RKO (cell line): ENCODE measurements at places on chromosomes 11 and 22.
A peak's percentile ranks its signal among the peaks of the same experiment; 100 is the strongest.

- no peak for DNase-seq
These were observed 255.5 kb upstream of the PITPNB start for GRCh38 chr22:28174509-28174908.

- DNase-seq: no peak
These were observed 1.4 kb downstream of the RCE1 start for GRCh38 chr11:66844496-66845142.

DNA sequence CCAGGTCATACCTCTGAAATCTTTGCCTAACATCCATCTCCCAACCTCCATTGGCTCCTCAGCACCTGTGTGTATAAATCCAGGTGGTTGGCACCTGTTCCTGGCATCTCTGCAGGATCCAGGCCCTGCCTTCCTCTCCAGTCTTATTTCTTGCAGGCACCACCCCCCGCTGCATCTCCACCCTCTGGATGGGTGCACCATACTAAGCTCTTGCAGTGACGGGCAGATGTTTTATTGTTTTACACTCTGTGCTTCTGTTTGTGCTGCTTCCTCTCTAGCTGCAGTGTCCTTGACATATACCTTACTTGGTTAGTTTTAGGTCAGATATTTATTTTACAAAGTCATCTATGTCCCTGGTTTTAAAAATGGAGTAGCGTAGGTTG, 102.6 kb downstream of the TBC1D22A start:
- DNase-seq: no peak

- no peak for DNase-seq
These were observed 1.2 kb upstream of the HBD start for GRCh38 chr11:5235364-5236095.

DNA sequence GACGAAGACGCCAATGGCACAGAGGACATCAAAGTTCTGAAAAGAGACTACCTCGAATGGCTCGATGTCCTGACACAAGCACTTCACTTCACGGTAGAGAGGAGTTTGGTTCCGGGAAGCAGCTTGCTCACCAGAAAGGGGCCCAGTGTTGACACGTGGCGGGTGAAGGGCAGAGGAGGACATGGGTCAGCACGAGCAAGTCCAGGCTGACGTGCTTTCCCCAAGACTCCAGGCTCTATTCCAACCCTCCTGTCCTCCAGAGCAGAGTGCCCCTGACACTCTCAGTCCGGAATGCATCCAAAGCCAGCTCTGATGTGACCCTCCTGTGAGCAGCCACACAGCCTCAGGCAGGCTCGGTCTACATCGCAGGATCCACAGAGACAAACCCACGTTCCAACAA, 77.5 kb upstream of the BID start:
- DNase-seq: no peak

DNA sequence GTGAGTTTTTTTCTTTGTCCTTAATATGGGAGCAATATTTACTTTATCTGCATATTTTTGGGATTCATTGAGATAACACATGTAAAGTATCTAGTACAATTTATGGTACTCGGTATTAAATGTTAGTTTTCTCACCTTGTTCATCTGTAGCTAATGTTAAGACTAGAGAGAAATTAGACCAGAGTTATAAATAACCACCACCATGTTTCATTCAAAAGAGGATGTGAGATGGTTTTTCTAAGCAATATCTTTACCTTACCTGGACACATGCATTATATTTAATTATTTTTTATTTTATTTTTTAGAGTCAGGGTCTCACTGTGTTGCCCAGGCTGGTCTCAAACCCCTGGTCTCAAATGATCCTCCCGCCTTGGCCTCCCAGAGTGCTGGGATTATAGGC, 18.4 kb downstream of the ARHGAP42 start:
- DNase-seq: no peak

- DNase-seq: no peak
These were observed 31.9 kb downstream of the PDGFB start for GRCh38 chr22:39212721-39213376.

GRCh38 chr11:78189174-78189724, 530 bp downstream of the USP35 start:
- DNase-seq: peak; percentile 23

GRCh38 chr22:26322179-26322905, 106.7 kb upstream of the ASPHD2 start:
- DNase-seq: peak; percentile 40

- no peak for DNase-seq
These were observed 4.4 kb downstream of the IFT27 start for GRCh38 chr22:36771356-36772063.

- DNase-seq: no peak
These were observed 6.4 kb downstream of the IL10RA start for GRCh38 chr11:117992620-117993019.

DNA sequence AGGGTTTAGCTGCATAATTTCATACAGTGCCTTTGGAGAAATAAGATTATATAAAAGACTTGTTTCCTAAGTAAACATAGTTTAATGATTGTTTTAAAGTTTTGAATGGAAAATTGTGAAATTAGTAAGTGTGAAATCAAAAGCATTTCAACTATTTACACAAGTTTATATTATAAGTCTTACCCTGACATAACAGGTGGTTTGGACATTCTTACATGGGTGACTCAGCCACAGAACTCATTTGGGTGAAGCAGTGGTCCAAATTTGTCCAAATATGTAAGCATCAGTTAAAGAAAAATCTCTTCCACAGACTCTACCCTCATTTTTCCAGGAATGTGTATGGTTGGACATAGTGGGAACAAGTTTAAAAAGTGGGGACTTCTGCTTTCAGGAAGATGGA, 68.0 kb downstream of the USP47 start:
- no peak for DNase-seq

DNA sequence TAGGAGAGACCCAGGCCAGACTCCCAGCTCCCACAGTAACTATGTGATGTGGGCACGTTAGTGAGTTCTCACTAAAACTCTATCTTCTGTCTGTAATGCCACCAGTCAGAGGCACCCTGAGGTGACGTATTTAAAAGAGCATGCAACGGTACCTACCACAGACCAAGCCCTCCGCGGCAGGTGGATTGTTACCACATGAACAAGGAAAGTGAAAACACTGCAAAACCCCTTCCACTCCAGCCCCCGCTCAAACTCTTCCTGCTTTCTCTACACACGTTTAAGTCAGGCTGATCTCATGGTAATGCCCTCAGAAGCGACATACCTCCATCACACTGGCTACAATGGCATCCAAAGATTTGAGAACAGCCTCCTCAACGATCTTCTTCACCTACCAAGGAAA, 36.7 kb downstream of the SERPIND1 start:
- DNase-seq: no peak

- DNase-seq: no peak
These were observed 7.8 kb downstream of the LARGE2 start for GRCh38 chr11:45930031-45930794.

DNA sequence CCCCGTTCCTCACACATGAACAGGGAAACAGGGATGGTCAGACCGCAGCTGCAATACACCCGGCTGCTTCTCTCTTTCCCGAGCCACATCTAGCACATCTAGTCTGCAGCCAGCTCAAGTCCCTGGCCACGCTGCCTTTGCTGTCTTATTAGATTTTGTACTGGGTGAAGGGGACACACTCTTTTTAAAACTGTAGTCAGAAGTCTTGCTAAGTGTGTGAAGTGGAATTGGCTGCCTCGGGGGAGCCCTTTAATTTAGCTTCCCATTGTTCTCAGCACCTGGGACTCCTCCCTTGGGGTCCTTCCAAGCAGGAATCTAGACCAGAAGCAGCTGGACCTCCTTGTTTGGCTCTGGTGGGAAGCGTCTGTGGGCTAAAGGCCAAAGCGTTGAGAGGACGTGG, 420.0 kb downstream of the CTTN start:
- no peak for DNase-seq

- no peak for DNase-seq
These were observed at the start of the genes C11orf21 and TSPAN32 for GRCh38 chr11:2301631-2302305. TSS of gene C11orf21 (minus strand) at chr11:2301918. CDS start at chr11:2301808, 110 bp downstream. TSS of gene TSPAN32 (plus strand) at chr11:2302013. CDS start at chr11:2302150, 137 bp downstream.

DNA sequence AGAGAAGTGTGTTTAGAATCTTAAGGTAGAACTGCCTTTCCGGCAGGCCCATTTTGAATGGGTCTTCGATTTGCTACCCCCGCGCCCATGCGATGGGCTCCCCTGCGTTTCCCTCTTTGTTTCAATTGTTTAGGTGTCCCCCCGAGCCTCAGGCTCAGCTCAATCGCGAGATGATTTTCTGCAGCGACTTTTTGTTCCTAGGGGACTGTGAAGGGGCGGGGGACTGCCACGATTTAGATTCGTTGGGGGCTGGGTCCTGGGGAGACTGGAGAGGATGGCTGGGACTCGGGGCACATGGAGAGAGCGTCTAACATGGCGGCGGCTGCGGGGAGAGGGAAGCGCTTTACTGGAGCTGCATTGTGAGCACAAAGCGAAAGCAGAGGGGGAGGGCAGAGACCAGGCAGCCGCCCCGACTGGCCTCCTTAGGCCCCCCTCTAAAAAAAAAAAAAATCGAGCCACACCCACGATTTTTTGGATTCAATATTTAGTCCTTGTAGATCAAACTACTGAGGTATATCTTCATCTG, 1.7 kb downstream of the CAPRIN1 start:
- peak; percentile 81 for DNase-seq

- no peak for DNase-seq
These were observed 836.4 kb downstream of the TBC1D22A start for GRCh38 chr22:47598864-47599263.

- DNase-seq: no peak
These were observed 161.3 kb upstream of the UBASH3B start for GRCh38 chr11:122494221-122494620.

DNA sequence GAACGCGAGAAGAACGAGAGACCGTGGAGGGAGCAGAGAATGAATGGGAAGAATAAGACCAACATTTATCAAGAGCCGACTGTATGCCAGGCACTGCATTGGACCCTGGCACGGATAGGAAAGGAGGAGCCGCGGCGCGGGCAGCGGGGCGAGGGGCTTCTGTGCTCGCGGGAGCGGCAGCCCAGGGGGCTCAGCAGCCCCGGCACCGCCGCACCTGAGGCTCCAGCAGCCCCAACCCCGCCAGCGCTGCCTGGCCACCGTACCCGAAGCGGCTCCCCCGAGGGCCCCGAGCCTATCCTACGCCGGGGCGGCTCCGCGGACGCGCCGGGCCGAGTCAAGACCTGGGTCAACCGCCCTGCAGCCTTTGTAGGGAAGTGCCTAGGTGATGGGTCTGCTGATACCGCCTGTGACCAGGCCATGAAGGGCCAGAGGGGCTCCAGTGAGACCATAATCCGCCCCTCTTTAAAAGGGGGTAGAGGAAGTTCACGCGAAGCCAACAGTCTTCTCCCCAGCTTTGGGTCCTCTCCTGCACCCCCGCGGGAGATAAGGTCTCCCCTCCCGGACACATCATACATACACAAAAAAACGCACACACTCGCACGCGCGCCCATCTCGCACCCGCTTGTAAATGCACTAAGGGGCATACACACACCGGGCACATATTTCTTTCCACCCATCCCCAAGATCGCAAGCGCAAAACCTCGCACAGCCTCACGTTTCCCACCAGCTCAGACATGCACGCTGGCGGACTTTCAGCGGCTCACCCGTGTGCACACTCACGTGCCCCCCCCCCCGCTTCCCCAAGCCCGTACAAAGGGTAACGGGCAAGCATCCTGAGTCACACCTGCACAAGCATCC, 935 bp upstream of the RTN4RL2 start:
- no peak for DNase-seq

- DNase-seq: no peak
These were observed 16.6 kb upstream of the AMPD3 start for GRCh38 chr11:10438458-10438857.

DNA sequence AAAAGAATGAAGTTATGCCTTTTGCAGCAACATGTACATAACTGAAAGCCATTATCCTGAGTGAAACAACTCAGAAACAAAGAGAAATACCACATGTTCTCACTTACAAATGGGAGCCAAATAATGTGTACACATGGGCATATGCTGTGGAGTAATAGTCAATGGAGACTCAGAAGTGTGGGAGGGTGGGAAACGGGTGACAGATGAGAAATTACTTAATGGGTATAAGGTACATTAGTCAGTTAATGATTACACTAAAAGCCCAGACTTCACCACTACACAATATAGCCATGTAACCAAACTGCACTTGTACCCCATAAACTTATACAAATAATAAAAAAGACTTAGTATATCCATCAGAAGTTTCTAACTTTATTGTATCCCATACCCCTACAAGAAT, 674.1 kb upstream of the ARHGAP42 start:
- no peak for DNase-seq

- no peak for DNase-seq
These were observed 24.8 kb downstream of the PAK1 start for GRCh38 chr11:77449060-77449521.

DNA sequence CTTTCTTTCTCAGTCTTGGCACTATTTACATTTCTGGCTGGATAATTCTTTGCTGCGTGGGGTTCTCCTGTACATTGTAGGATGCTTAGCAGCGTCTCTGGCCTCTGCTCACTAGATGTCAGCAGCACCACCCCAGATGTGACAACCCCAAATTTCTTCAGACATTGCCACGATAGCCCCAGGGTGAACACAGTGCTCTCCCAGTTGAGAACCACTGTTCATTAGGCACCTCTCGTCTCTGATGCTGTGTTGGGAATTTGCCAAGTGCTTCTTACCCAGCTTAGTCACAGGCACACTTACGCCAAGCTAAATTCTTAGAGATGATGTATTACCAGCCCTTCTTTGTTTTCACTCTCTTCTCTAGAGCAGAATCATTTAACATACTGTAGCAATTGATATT, 9.4 kb downstream of the TRIM6 start:
- peak; percentile 29 for DNase-seq

DNA sequence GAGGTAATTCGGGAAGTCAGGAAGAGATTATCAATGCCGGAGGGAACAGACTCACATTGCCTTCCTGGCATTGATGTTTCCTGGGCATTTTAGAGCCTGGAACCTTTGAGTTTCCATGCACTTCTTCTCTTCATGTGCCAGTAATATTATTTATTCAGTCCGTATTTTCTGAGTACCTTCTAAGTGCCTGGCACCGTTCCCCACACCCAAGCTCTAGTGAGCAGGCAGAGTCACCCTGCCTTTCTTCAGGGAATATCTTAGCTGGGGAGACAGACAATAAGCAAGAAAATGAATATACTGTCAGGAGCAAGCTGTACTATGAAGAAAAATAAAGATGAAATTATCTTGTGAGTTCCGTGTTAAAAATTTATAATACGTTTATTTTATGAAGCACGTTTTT, 136.2 kb upstream of the SEZ6L start:
- DNase-seq: no peak

- no peak for DNase-seq
These were observed 34.9 kb downstream of the SCUBE1 start for GRCh38 chr22:43308060-43308830.

- DNase-seq: no peak
These were observed 393.5 kb downstream of the JRKL start for GRCh38 chr11:96783311-96783710.

DNA sequence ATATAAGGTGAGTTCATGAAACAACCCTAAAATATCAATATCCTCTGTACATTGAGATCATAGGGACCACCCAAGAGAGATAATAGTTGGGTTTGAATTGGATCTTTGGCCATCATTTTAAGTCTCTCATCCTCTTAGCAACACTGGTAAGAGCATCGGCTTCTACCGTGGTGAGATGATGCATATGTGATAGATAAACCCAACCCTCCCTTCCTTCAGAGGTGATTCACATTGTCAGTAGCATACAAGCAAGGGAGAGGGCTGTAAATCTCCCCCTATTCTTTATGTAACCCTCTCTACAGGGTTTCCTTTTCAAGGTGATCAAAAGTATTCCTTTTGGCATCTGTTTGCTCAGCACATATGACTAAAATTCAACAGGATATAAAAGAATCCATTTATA, 102.4 kb upstream of the MTMR2 start:
- no peak for DNase-seq
